Naive thymus-derived CD8-positive, alpha-beta T cell (primary cell): ENCODE measurements at places on chromosomes 6 and 20. TPM values are rescaled to one million over a fixed set of nuclear protein-coding genes. Genes with fewer than 3 reads are reported as not detected.

Gene PI3
- total RNA-seq = not detected

- no peak for DNase-seq
- no peak overlapping the region for H3K27ac ChIP-seq
- no peaks in the 10 kb centered on the region for H3K36me3 ChIP-seq
- H3K4me3 ChIP-seq = no peak overlapping the region
Measured at GRCh38 chr6:152096863-152097496, 289.5 kb downstream of the ESR1 start.

- no peak for DNase-seq
- no peak overlapping the region for H3K27ac ChIP-seq
- H3K4me3 ChIP-seq = no peak overlapping the region
- peaks cover 28% of the 10 kb centered on the region for H3K4me1 ChIP-seq
Measured at GRCh38 chr20:18585134-18585533, 2.7 kb upstream of the DTD1 start.

- H3K27me3 ChIP-seq = no peaks in the 10 kb centered on the region
- no peak overlapping the region for H3K4me3 ChIP-seq
- no peaks in the 10 kb centered on the region for H3K4me1 ChIP-seq
- no peak overlapping the region for H3K27ac ChIP-seq
Measured at GRCh38 chr6:147035886-147036285, 168.3 kb upstream of the STXBP5 start.

DNA sequence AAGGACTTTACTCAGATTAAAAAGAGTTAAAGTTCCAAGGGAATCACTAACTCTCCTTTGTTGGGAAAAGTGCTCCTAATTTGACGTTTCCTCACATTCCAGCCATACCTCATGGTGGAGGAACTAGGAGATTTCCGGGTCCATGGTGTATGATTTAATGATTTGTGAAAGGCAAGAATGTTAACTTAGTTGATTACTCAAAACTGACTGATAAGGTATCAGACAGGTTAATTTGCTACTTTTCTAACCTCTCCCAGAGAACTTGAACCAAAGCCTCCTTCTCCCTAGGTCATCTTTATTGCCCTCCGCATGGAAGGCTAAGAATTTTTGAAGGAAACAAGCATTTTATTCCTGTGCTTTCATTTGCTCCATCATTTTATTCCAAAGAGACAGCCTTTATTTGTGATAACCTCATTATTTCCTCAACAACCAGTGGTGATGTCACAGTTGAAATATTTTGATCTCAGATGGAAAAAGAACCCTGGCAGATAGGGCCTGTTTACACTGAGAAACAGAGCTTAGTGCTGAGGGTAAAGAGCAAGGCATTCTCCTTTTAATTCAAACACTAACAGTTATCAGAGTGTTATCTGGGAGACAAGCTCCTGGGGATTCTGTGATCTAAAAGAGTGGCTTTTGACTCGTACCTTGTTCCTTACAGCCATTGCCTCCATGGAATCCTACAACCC, 57.4 kb upstream of the BMP2 start:
- no peak overlapping the region for H3K4me3 ChIP-seq
- no peak overlapping the region for H3K27ac ChIP-seq
- H3K36me3 ChIP-seq = no peaks in the 10 kb centered on the region
